SIG-M5 (cell line): ENCODE measurements at places on chromosomes 11 and 22.

DNA sequence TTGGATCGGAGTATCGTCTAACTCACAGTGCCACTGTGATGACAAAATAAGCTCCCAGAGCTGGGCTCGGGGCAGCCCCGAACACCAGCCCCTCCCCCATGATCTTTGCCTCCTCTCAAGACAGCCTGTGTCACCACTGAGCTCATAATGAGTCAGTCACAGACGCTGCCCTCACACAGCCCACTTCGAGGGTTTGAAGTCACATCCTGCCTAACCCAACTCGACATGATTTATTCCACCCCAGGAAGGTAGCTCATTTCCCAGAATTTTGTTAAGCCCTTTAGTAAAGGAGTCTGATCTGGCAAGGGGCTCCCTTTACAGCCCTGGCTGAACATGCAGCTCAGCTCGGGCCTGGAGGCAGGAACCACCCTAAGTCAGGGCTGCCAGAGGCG lies 22.8 kb downstream of the MYH9 start:
- no peak for DNase-seq

DNA sequence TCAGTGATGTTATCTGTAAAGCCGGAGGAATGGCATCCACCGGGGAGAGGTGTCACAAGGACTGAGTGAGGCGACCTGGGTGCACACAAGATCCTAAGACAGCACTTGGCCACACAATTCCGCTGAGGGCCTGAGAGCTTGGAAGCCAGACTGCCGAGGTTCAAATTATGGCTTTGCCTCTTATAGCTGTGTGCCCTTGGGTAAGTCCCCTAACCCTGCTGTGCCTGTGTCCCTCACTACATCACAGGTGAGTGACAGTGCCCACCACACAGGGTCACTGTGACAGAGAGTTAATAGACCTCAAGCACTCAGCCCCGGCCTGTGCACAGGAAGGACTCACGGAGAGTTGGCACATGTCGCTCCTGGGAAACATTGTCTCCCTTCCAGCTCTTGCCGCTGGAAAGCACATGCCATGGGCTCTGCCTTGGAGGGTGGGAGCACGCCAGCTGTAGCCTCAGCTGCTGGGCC lies 592 bp downstream of the RHOD start:
- no peak for DNase-seq

DNA sequence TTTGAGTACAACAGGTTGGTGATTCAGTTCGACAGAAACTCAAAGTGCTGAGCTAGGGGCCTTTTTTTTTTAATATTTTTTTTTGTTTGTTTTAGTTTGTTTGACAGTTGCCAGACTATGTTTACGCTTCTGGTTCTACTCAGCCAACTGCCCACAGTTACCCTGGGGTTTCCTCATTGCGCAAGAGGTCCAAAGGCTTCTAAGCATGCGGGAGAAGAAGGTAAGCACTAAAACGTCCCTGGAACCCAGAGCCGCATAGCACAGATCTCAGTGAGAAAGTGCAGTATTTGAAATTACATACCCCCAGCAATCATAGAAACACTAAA lies 649 bp downstream of the PRRG4 start:
- DNase-seq, result no peak

DNA sequence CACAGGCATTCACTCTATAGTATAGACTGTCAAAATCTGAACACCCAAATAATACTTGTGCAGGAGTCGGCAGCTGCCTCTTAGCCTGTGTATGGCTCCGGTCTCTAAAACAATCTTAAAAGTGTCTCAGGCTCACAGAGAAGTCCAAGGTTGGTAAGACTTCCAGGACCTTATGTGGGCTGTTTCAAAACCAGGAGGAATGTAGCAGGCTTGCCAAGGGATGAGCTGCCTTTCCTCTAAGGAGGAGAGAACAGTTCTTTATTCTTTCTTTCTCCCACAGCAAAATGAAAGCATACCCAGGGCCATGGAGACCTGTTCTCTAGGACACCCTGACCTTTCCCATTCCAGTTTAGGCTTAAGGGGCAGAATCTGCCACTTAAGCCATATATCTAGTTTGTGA lies 176.5 kb downstream of the TRPC6 start:
- no peak for DNase-seq

- no peak for DNase-seq
These were observed 34.3 kb upstream of the MRPL17 start for GRCh38 chr11:6717426-6717825.

DNA sequence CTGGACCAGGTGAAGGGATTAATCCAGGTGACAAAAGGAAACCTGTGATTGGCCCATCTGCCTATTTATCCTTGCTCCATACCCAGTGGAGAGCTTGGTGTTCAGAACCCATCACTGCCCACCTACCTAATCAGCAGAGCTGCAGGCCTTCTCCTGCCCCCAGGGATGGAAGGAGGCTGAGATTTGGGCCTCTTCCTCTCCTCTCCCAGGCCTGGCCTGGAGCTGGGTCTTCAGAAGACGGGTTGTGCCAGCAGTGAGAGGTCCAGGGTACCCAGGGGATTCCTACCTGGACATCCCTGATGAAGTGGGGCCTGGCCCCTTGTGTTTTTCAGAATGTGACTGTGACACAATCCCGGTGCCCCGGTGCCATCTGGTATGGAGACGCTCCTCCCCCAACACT lies 80.3 kb upstream of the MYOD1 start:
- no peak for DNase-seq

DNA sequence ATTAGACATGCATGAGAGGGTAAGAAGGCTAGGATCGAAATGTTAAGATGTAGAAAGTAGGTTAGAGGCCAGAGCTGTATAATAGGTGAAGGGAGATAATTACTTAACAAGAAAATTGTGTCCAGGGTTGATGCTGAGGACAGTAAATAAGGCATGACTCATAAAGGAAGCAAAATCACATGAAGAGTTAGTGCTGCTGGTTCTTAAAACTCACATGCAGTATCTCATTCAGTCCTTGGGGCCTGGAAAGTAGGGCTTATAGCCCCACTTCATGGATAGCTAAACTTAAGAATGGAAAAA lies 130.2 kb downstream of the NCAM1 start:
- no peak for DNase-seq

DNA sequence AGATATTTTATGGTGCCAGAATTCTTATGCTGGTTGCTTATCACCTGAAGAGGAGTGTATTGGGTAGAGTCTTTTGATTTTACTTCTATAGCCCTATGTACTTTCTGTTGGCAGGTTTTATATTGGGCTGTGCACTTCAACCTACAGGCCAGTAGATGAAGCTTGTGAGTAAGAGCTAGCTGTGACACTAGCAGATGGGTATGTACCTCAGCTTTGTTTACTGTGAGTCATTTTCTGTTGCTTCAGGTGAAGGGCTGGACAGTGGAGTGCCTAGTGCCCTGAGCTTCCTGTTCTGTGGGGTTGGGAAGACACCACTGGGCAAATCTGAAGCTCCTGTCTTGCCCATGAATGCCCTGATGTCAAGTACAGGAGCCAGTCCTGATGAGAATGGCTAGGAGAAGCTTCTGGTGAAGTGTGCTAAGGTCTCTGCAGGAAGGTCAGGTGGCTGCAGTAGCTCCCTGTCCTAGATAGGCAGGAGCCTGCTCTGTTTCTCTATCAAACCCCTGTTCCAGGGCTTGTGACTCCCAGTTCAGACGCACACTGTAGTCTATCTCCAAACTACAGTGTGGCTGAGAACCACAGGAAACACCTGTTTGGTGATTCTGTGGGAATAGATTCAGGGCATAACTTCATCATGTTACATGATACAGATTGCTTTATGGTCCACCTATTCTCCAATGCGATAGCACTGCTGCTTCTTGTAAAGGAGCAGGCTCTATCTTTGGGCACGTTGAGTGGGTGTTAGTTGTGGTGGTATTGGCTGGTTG lies 755.7 kb downstream of the KCNA4 start:
- no peak for DNase-seq

GRCh38 chr11:122690384-122690783 lies 34.9 kb downstream of the UBASH3B start:
- DNase-seq, result no peak

DNA sequence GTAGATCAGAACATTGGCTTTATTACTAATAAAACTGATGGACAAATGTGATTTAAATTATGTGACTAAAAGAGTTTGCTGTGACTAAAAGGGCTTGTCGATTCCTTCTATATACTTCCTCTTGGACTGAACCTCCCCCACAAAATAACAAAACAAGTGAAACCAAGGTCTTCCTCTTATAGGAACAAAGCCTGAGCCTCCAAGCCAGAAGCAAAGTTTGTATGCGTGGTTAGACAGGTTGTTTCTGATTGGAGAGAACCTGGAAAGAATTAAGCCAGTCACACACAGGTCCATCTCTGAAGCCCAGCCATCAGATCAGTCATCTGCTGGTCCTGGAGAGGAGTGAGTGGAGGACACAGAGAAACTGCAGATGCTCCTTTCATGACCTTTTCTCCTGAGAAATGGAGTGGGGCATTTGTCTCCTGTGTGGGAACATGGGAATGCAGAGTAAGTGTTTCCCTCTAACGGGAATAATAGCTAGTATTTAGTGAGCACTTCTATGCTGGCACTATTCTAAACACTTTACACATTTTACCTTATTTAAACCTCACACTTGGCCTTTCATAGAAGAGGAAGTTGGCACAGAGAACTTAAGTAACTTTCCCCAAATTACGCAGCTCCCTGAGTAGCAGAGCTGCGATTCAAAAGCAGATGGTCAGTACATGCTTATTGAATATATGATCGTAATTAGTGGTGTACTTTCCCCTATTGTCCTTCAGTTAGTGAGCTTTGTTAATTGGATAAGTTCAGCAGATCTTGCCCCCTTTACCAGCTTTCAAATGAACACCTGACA lies 77.1 kb downstream of the UVRAG start:
- no peak for DNase-seq

DNA sequence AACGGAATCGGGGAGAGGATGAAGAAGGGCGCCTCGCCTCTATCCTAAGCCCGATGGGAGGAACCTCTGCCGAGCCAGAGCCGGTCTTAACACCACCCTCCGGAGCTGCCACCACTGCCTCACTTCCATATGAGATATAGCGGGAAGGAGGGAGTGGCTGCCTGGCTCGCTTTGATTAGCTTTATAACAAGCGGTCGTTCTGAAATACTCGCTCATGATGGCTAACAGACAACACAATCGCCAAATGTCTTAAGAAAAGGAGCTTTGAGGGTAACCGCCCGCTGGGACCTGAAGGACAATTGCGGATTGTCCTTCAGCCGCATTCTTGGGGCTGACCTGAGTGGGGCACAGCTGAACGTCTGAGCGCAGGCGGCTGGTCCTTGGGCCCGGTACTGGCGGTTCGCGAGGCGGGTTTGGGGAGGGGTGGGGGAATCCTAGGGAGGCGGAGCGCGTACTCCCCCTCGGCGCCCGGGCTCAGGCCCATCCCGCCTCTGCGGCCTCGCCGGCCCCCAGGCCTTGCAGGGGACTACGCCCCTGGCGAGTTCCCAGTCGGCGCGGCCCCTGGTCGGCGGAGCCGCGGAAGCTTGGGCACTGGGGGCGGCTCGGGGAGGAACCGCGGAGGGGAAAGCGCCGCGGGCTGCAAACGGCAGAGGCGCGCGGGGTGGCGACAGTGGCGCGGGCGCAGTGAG lies at the start of gene PLAAT5:
Gene PLAAT5 (minus strand): TSS at position 617 of the 689 bp plus-strand sequence. CDS start 133 bp downstream, at position 484.
- no peak for DNase-seq

- DNase-seq, result peak; percentile 9
These were observed 1.3 kb downstream of the EHBP1L1 start for GRCh38 chr11:65576867-65577755.

GRCh38 chr11:21489416-21490115 lies 703.3 kb upstream of the ANO5 start:
- no peak for DNase-seq

DNA sequence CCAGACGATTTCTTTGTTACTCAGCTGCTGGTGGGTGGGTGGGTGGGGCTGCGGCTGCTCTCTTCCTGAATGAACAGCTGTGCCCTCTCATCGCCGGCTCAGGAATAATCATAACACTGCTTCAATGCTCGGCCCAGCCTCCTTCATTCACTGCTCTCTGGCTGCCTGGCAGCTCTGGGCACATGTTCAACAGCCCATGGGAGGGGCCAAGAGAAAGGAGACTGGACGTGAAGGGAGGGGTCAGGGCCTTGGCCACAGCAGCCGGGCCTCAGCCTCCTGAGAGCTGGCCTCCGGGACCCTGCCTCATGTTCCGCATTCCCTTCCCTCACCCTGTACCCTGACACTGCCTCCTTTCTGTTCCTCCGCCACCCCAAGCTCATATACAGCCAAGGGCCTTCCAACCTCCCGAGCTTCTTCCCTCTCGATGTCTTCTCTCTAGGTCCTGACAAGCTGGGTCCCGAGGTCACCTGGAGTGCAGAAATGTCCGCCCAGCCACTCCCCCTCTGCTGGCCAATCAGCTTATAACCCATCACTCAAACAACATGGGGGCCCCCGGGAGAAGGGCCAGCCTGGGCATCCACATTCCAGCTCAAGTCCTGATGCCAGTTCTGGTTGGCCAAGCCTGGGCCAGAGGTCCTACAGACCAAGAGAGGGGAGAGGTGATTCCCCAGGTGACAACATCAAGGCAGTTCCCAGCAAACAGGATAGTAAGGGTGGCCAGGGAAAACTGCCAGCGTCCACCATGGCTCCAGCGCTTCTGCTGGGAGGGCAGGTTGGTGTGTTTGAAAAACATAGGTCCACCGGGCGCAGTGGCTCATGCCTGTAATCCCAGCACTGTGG lies 3.2 kb upstream of the CSDC2 start:
- DNase-seq, result no peak

DNA sequence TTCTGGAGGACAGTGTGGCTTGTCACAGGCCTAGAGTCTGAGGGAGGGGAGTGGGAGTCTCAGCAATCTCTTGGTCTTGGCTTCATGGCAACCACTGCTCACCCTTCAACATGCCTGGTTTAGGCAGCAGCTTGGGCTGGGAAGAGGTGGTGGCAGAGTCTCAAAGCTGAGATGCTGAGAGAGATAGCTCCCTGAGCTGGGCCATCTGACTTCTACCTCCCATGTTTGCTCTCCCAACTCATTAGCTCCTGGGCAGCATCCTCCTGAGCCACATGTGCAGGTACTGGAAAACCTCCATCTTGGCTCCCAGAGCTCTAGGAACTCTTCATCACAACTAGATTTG lies 13.0 kb downstream of the PIK3IP1 start:
- DNase-seq, result no peak

DNA sequence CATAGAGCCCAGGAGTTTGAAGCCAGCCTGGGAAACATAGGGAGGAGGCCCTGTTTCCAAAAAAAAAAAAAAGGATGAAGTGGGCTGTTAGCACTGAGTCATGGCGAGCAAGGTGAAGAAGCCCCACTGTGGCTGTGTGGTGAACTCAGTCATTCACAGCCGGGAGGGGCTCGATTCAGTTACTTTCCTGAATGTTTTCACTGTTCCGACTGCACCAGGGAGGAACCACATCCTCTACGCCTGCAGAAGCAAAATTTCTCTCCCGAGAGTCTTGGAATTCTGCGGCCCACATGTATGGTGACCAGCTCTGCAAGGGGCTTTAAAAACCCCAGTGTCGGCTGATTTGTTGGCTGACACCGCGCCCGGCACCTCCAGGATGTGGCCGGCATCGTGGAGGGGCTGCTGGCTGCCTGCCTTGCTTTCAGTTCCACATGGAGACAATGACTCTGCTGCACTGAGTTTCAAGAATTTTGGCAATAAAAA lies 27.8 kb upstream of the GRAMD4 start:
- DNase-seq, result peak; percentile 51

DNA sequence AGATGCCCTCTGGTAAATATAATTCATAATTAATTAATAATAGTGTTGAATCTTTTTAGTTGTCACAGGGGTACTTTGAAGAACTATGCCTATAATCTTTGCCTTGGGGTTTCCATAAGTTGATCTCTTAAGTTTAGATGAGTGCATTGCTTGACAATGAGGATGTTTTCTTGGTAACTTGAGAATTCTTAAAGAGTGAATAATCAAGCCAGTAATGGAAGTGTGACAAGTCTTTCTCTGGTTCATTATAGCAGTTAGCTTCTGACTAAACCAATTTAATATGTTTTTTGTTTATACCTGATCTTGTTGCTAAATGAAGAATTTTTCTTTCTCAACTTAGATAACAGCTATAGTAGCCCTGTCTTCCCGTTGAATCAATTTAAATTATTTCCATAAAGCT lies 46.2 kb downstream of the ATXN10 start:
- no peak for DNase-seq
